ENCODE measurements at places on chromosomes 6 and 20.
A peak's percentile ranks its signal among the peaks of the same experiment; 100 is the strongest.

- no peak for DNase-seq
Observed at GRCh38 chr6:135630789-135631376, 133.3 kb upstream of the AHI1 start.

DNA sequence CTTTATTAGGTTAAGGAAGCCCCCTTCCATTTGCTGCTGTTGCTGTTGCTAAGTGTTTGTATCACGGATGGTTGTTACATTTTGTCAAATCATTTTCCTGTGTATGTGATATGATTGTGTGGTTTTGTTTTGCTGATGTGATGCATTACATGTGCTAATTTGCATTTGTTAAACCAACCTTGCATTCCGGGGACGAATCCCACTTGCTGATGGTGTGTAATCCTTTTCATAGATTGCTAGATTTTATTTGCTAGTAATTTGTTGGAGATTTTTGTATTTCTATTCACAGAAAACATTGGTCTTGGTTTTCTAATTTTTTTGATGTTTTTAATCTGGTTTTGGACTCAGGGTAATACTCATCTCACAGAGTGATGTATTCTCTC, 167.8 kb downstream of the WDR27 start:
- no peak for DNase-seq

DNA sequence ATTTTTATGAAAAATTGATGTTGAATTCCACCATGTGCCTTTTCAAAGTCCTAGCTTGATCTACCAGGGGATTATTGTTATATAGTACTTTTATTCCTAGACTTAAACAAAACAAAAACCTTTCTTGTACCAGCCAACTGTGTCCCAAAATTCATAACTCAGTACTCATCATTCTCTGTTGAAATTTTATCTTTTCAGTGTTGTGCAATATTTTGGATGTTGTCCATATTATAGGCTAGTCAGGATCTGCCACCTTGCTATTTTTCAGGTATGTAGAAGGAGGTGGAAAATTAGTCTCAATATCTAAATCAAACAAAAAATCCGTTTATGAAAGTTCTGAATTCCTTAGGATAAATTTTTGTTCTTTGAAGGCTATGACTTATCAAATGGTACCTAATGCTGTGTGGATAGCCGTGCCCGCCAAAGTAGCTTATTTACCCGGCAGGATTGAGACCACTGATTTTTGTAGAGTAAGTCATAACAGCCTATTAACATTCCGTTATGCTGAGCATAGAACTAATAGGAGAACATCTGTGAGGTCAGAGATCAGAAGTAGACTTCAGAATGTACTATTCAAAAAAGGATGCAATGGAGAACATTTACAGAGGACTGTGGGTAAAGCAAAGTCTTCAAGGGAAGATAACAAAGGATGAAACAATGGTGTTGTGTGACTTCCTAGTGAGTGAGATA, 304.7 kb downstream of the SOX4 start:
- DNase-seq, result no peak

GRCh38 chr20:35708502-35708901, 9.3 kb downstream of the ROMO1 start:
- no peak for DNase-seq

DNA sequence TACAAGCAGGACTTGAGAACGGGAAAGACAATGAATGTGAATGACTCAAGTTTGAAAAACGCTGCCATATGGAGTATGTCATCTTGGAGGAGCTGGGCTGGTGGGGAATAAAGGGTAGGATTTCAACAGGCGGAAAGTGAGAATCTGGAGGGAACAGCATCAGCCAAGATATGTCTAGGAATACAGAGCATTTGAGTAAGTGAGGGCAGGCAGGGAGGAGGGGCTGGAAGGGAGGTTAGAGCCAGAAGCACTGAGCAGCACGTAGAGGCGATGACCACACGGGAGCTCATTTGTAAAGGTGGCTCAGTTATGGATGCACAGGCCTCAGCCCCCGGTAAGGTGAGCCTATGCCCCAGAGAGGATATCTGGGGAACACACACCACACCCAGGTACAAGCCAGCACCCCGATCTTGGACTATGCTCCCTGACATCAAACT, 115.1 kb downstream of the ZMYND8 start:
- no peak for DNase-seq

- DNase-seq, result no peak
Observed at GRCh38 chr20:43507150-43508080, at the start of gene L3MBTL1. Gene L3MBTL1, plus strand, starts transcription at chr20:43507697. Its CDS starts 5,807 bp downstream, at chr20:43513504.

DNA sequence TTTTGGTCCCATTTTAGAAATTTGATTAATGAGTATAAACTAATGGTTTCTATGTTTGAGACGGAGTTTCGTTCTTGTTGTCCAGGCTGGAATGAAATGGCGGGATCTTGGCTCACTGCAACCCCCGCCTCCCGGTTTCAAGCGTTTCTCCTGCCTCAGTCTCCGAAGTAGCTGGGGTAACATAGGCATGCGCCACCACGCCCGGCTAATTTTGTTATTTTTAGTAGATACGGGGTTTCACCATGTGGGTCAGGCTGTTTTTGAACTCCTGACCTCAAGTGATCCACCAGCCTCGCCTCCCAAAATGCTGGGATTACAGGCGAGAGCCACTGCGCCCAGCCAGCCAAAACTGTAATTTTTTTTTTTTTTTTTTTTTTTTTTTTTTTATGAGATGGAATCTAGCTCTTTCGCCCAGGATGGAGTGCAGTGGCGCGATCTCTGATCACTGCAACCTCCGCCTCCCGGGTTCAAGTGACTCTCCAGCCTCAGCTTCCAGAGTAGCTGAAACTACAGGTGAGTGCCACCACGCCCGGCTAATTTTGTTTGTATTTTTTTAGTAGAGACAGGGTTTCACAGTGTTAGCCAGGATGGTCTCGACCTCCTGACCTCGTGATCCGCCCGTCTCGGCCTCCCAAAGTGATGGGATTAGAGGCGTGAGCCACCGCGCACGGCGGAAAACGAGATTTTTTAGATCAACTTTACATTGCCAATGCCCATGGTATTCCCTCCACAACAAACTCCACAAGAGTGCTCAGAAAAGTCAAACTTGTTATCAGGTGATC, 127.8 kb downstream of the HFE start:
- DNase-seq, result no peak

DNA sequence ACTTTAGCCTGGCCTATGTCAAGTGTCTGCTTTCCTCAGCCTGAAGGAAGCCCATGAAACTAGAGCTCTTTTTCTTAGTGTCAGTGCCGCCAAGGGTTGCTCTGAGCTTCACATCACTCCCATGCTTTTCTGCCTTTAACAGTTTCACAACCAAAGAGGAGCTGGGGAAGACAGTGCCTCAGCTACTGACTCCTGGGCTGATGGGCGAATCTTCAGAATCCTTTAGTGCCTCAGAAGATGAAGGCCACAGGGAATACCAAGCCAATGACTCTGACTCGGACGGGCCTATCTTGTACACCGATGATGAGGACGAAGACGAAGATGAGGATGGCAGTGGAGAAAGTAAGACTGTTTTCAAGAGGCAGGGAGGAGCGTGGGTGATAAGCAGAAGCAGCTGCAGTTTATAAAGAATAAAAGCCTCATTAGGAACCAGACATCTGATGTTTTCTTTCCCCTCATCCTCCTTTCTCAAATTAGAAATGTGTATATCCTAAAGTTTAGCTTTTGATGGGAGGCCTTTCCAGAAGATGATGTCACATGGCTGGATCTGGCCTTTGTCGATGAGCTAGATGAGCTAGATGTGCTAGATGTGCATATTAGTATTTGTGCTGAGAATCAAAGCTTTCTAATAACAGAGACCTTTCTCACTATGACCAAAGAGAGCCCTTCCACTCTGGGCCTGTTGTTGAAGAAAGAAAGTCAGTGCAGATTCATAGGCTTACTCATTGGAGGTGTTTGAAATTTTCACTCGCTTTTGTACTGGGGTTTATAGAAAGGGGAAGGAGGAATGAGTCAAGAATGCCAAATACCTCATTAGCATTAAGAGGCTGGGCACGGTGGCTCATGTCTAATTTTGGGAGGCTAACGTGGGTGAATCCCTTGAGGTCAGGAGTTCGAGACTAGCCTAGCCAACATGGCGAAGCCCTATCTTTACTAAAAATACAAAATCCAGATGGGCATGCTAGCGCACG, 70.7 kb upstream of the LTV1 start:
- no peak for DNase-seq

DNA sequence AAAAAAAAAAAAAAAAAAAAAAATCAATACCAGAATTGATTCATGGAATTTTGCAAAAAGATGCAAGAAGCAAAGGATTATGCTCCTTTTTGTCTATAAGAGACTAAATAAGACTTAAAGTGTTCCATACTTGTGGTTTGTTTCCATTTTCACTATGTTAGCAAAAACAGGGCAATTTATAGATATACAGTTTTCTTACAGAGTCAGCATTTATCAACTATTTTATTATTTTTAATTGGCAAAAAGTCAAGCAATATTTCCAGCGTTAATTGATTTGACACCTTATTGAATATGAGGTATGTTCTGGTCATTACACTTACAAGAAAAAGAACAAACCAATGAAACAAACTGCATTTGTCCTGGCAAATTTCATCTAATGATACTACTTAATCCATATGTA, 5.4 kb upstream of the SGK1 start:
- DNase-seq, result no peak

GRCh38 chr20:33211817-33212424, 5.2 kb upstream of the BPIFA3 start:
- peak; percentile 15 for DNase-seq

- DNase-seq, result no peak
Observed at GRCh38 chr20:8116067-8116811, 15.8 kb upstream of the PLCB1 start.

DNA sequence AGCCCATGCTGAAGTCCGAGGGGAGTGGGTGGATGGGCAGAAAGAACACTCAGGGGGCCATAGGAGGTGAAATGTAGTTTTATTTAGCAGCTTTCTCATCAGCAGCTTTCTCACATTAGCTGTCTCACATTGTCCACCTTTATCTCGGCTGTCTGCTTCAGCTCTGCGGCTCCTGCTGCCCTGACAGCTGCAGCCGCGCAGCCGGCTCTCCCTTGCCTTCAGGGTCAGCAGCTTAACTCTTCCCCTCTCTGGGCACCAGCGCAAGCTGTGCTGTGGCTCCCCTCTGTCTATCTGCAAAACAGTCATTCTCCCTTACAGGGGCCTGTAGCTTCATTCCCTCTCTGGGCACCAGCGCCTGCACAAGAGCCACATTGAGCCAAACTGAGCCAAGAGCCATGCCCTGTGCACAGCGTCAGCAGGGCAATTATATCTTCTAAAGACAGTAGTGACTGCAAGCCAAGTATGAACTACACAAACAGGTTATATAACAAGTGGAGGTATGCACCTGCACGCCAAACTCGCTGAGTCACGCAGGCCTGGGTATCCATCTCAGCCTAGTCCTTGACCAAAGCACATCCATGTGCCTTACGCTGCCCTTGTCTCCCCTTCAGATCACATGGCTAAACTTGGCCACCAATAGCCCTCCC, 198.8 kb downstream of the EYA2 start:
- DNase-seq, result no peak
